CD8-positive, alpha-beta T cell (primary cell): ENCODE measurements at places on chromosomes 6 and 20.
A peak's percentile ranks its signal among the peaks of the same experiment; 100 is the strongest.

GRCh38 chr6:169487579-169488436 lies 214.0 kb downstream of the WDR27 start:
- DNase-seq: no peak

DNA sequence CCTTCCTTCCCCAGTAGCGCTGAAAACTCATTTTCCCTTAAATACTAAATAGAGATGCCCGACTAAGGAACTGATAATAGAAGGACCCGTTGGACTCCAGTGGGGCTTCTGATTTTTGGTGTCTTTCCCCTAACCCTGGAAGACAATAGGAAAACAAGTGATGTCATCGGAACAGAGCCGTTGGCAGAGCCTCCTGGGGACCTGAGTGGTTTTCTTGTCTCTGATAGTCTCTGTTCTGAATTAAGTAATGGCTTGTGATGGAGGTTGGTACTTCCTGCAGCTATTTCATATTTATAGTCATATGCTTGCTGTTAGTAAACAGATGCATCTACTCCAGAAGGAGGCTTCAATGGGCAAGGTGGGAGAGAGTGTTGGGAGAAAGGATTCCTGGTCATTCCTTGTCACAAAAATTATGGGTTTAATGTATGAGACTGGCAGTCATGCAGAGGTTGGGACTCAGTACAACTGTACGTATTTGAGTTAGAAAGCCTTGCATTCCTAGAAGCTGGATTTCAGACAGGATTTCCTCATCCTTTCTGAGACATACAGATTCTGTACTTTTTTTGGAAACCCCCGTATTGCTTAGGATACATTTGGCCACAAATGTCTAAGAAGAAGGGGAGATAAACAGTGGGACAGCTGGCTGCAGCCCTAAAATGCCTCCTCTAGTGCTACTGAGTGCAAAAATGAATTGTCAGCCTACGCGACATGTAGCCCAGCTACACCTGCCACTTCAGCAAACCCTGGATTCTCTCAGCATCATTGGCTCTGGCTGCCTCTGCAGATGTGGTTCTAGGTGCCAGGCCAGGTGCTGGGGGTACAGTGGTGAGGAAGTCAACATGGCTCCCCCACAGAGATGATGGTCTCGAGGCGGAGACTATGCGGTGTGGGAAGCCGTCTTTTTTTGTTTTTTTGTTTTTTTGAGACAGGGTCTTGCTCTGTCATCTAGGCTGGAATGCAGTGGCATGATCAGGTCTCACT lies 38.1 kb downstream of the CDS2 start:
- DNase-seq: no peak

GRCh38 chr6:8881663-8882062 lies 446.3 kb upstream of the SLC35B3 start:
- DNase-seq: no peak

DNA sequence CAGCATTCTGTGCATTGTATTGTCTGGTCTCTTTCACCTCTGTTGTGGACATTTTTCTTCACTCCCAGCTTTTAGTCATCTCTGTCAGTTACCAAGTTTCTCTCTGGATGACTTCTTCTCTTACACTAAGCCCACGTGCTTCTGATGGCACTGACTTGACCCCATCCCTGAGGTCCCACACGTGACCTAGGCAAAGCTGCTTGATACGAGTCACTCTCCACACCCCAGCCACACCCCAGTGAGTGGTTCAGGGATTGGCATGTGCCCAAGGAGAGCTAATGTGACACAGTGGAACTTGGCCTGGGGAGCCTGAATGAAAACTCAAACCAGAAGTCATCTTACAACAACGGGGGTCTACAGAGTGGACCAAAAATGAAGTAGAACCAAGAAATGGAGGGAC lies 32.2 kb downstream of the HTR1E start:
- DNase-seq: no peak

GRCh38 chr6:156828280-156828703 lies 51.1 kb downstream of the ARID1B start:
- DNase-seq: no peak

- no peak for DNase-seq
These were observed 7.5 kb downstream of the BEND6 start for GRCh38 chr6:56962441-56962840.

DNA sequence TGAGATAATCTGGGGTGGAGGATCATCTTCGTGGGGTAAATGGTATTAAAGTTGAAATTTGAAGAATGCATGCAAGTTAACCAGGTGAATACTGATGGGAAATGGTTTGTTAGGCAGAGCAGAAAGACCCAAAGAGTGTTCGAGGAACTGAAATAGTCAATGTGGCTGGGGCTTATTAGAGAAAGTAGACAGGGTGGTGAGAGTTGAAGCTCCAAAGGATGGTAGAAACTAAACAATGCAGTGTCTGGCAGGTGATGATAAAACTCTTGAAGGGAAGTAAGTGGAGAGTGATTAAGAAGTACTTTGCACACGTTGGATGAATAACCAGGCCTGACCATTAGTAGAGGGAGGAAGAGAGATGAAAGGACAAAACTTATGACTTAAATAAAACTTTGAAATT lies 39.8 kb upstream of the CENPW start:
- no peak for DNase-seq

DNA sequence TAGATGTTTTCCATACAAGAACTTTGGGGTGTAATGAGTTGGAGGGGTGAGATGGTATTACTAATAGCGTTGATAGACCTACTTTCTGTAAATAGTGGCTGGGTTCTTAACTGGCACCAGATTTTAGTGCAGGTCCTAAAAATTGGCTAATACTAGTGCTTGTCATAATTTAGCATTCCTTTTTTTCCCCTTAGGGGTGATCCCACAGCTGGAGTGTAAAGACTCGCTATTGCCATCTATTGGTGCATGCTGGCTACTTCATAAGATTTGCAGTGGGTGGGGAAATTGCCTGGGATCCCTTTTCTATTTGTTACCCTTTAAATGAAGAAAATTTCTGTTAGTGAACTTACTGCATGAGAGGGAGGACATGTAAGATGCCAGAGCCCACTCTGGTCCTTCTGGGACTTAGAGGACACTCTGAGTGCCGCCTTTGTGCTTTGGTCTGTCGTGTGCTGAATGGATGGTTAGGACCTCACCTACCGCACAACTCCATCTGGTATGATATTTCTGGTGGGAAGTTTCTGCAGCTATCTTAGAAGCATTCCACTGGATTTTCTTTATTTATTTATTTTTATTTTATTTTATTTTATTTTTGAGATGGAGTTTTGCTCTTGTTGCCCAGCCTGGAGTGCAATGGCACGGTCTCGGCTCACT lies 195.5 kb downstream of the JARID2 start:
- peak; percentile 35 for DNase-seq

GRCh38 chr6:10478187-10479040 lies 42.7 kb upstream of the GCNT2 start:
- DNase-seq: peak; percentile 38

- no peak for DNase-seq
These were observed 23.5 kb downstream of the STX7 start for GRCh38 chr6:132489376-132489775.
